Progenitor cell of endocrine pancreas (in vitro differentiated cells): ENCODE measurements at places on chromosomes 3 and 15.

DNA sequence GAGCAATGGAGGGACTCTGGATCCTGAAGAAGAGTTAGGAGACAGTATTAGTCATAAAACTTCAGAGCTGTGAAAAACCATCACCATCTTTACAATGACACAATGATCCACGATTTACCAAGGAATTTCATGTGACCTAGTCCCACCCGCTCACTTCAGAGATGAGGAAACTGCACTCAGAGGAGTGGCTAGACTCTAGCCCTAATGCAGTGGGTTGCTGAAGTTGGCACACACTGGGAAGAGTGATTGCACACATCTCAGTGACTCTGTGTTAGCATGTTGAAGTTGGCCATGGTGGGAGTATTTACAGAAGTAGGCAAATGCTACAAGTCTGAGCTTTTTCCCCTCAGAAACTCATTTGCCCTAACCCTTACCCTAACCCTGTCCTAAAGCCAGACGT is 35.2 kb upstream of the SPATA12 start:
- H3K27me3 ChIP-seq = no peaks in the 10 kb centered on the region
- no peak for DNase-seq
- no peak overlapping the region for H3K27ac ChIP-seq

DNA sequence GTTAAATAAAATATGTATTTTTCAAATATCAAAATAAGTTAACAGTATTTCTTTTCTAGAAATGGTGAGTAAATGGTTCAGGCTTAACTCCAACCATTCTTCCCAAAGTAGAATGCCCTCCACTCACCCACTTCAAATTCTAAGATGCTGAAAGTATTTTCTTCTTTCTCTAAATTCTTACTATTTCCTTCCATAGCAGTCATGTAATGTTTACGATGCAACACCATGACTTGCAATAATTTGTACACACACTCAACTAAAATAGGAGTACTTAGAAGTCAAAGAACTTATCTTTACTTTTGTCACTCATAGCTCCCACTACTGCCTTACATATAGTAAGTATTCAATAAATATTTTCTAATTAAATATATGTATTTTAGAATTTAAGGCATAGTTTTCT is 65.0 kb downstream of the AQR start:
- peaks cover 8% of the 10 kb centered on the region for H3K36me3 ChIP-seq
- no peak overlapping the region for H3K27ac ChIP-seq
- no peaks in the 10 kb centered on the region for H3K27me3 ChIP-seq
- H3K4me1 ChIP-seq = no peaks in the 10 kb centered on the region

- H3K4me3 ChIP-seq = peak overlapping the region; percentile 31
- H3K27me3 ChIP-seq = no peaks in the 10 kb centered on the region
- peaks cover 55% of the 10 kb centered on the region for H3K4me1 ChIP-seq
- no peaks in the 10 kb centered on the region for H3K36me3 ChIP-seq
Measured at GRCh38 chr15:75178171-75178937, 23.3 kb upstream of the C15orf39 start.

GRCh38 chr15:96234109-96234892 is 96.2 kb upstream of the NR2F2 start:
- no peaks in the 10 kb centered on the region for H3K27me3 ChIP-seq
- DNase-seq = no peak
- peaks cover 10% of the 10 kb centered on the region for H3K4me1 ChIP-seq
- no peaks in the 10 kb centered on the region for H3K36me3 ChIP-seq

DNA sequence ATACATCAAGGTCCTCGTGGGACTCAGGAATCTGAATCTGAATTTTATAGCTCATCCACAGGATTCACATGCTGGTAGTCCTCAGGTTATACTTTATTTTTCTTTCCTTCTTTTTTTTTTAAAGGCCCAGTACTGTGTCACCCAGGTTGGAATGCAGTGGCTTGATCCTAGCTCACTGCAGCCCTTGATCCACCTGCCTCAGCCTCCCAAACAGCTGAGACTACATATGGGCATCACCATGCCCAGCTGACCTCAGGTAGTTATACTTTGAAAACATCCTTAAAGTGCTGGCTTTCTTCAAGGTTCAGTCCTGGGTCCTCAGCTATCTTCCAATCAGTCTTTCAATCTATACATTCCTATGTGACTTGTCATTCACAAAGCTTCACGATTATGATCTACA is 38.2 kb downstream of the SNX4 start:
- DNase-seq = no peak
- H3K27me3 ChIP-seq = no peaks in the 10 kb centered on the region
- no peak overlapping the region for H3K27ac ChIP-seq
- H3K4me3 ChIP-seq = no peak overlapping the region
- H3K36me3 ChIP-seq = peaks cover 11% of the 10 kb centered on the region
- H3K4me1 ChIP-seq = no peaks in the 10 kb centered on the region
